ENCODE measurements at places on chromosomes 4 and X.

GRCh38 chrX:39484159-39485068 is 613.3 kb downstream of the BCOR start:
- DNase-seq = no peak

- DNase-seq = no peak
These were observed 24.7 kb downstream of the OFD1 start for GRCh38 chrX:13759152-13759718.

DNA sequence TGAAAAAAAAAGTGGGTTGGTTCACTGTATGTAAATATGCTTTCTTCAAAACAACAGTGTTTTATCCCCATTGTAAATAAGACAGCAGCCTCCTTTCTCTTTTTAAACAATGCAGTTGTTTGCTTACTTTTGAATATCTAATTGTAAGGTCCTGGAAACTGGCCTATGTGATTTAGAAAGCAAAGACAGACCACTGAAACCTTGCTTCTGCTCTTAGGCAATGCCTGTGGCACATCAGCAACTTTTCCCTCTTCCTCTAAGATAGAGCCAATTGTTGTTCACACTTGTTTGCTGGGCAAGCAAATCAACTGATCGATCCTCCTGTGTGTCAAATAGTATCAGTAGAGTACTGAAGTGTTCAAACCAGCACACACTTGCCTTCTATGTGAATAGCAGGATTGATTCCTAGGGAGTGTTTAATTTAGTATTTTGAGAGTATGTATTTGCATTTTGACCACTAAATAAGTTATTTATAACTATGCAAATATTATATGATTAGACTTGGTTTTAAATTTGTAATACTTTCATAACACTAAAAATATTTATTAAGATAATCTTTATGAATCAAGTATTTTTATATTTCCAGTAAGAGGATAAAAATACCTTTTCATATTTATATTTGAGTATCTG is 55.4 kb upstream of the GRPR start:
- DNase-seq = no peak

DNA sequence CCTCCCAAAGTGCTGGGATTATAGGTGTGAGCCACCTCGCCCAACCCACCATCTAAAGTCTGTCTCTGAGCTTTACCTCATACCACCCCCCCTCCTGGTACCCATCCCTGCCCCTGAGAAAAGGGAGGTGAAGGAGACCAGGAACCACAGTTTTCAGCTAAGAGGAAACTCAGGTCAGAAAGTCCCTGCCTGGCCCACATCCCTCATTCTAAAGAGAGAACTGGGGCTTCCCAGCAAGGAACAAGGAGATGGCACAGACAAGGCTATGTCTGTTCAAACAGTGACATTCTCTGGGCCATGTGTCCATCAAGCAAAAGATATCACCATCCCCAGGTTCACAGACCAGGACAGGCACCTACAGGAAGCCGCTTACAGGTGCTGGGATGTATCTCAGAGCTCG is 15.8 kb upstream of the CSF2RA start:
- DNase-seq = no peak

DNA sequence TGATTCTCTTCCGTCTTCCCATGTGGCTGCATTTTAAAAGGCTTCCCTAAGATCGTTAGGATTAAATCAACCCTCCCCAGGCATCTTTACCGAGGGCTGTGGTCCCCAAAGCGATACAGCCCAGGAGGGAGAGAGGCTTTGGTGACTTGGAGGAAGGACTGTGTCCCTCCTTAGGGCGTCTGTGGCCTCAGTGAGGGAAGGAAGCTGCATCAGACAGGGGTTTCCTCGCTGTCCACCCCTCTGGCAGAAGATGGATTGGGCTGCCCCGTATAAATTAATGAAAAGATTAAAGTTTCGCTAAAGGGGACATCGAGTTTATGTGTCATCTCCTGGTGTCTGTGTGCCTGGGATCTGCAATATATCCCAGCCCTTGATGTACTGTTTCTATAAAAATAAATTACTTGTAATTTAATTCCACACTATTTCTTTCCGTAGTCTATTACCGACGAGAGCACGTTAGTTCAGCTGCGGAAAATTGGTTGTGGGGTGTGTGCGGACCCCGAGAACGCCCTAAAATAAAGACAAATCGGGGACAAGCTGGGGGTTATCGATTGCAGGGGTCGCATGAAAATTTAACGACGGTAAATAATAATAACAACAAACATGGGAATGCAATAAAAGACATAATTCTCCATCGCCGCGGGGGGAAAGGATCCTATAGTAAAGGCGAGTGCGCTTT is 6.5 kb downstream of the SHOX start:
- no peak for DNase-seq

DNA sequence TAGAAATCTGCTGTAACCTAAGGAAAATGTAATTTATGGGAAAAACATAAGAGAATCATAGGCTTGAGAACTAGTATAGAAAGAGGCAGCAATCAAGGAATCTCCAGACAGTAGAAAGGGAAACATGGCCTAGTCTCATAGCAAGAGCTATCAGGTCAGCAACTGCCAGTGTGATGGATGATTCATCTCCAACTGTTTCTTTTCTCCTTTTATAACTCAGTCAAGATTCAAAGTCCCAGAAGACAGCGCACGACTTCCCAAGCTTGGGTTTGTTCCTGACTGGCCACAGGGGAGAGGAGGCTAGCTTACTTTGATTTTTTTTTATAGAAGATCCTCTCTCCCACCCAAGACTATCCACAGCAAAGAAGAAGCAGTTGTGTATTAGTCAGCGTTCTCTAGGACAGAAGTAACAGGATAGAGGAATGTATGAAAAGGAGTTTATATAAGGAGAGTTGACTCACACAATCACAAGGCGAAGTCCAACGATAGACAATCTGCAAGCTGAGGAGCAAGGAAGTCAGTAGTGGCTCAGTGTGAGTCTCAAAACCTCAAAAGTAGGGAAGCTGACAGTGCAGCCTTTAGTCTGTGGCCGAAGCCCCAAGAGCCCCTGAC is 181.5 kb downstream of the GC start:
- DNase-seq = no peak

GRCh38 chr4:152815078-152815477 is 35.3 kb downstream of the ARFIP1 start:
- no peak for DNase-seq

DNA sequence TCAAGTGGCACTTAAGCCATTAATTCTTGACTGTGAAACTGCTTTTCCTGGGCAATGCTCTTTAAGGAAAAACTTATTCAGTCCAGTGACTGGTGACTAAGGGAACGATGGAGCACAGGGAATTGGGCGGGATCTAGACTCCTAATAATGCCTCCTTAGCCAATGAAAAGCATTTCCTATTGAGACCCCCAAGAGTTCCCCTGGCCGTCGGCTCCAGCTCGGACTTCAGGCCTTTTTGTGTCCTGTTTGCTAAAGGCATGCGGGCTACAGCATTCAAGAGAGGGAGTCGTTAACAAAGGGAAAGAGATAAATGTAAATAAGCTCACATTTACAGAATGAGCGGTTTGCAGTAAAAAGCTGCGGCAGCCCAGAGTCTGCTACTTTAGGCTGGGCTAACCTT is at the start of gene LPAR4:
TSS of gene LPAR4 (plus strand) at position 232 of the 400 bp plus-strand sequence. CDS start 7,150 bp downstream, outside the sequence.
- DNase-seq = no peak

GRCh38 chrX:36913551-36913950 is 94.6 kb upstream of the FAM47C start:
- DNase-seq = no peak

DNA sequence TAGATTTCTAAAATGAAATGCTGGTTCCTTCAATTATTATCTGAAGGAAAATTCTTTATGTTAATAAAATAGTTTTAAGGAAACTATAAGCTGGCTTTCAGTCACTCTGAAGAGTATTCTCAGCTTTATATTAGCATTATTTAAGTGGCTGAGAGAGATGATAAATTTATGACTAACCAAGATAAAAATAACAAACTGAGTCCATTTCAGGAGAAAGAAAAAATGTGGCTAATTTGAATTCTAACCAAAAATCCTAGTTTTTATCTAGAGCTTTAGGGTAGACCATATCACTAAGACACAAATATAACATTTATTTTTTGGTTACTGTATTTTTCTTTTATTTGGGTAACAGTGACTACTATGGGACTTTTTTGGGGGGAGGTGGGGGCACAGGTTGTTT is 59.4 kb upstream of the NAP1L5 start:
- DNase-seq = no peak

- DNase-seq = no peak
These were observed 153.2 kb upstream of the RPL34 start for GRCh38 chr4:108466936-108467902.

DNA sequence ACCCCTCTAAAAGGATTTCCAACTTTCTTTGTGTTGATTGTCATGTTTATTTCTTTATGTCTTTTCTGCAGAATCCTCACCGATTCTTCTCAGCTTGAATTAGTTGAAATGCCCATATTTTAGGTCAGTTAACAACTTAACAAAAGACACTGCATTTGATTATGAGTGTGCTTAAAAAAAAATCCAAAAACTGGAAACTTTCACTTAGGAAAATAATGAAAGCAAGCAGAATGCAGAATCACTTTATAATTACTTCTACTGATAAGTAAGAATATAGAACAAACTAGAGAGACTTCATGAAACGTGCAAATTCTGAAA is 111.0 kb upstream of the PTPN13 start:
- no peak for DNase-seq

GRCh38 chr4:47915378-47915777 is 995 bp upstream of the NFXL1 start:
- no peak for DNase-seq

DNA sequence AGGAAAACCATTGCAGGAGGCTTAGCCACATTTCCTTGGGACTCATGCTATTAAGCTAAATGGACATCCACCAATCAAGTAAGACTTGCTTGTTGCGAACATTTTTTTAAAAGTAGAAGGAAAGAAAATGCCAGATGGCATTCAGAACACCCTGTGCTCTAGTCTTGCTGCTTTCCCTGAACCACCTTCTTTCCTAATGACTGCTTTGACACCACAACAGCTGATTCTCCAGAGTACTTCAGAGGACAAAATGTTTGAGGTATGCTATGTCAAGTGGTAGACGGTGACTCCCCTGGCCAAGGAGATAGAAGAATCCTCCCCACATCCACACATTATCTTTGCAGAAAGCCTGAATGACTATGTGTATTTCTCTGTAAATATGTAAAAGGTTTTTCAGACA is 65.4 kb downstream of the ANK2 start:
- no peak for DNase-seq

GRCh38 chrX:30620980-30621618 is 32.1 kb upstream of the GK start:
- DNase-seq = no peak

DNA sequence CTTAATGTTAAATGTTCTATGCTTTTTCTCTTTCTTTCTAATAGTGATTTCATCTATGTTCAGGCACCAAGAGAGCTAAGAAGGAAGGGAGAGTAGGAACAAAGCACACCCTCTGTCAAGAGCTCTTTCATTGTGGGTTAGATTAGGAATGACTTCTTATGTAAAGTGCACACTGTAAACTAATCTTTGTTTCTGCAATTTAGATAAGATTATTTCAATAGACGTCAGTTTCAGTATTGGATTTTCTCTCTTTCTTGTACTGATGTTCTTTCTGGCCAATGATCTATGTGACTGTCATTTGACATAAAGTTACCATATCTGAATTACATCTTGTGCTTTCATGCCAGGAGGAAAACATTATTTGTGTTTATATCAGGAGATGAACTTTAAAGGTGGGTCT is 48.2 kb downstream of the ATOH1 start:
- DNase-seq = no peak

- DNase-seq = no peak
These were observed 17.9 kb upstream of the OPN1LW start for GRCh38 chrX:154126101-154126500.

DNA sequence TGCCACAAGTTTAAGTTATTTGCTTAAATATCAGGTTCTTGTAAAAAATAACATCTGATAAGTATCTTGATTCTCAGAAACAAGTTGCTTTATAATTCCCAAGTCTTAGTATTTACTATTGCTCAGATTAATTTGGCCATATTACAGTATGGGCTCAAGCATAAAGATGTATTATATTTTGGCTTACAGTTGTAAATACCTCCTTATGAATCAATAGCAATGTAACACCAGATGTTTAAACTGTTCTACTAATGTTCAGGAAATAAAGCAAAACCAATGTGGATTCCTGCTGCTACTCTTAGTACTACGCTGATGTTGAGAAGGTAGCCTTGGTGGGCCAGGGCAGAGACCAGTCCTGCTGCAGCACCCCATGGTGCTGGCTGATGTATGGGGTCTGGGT is 102.7 kb downstream of the MGST2 start:
- DNase-seq = no peak

DNA sequence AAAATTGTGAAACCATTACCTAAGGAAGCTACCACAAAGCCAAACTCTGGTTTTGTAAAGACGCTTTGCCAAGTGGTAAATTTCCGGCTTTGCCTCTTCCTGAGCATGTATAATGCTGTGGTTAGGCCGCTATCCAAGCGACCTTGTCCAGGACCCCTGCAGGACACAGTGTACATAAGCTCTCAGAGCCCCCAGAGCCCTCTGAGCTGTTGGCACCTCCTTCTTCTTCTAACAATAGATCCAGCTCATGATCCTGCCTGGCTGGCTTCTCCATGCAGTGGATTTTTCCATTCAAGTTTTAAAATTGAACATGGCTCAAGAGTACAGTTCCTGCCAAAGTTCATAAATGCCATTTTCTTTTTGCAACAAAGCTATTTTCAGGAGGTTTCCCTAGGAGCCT is 326.7 kb downstream of the MAPK10 start:
- no peak for DNase-seq

- DNase-seq = no peak
These were observed 21.0 kb downstream of the MSX1 start for GRCh38 chr4:4880492-4880891.

- no peak for DNase-seq
These were observed 139.7 kb downstream of the FHIP1A start for GRCh38 chr4:151548708-151549107.

DNA sequence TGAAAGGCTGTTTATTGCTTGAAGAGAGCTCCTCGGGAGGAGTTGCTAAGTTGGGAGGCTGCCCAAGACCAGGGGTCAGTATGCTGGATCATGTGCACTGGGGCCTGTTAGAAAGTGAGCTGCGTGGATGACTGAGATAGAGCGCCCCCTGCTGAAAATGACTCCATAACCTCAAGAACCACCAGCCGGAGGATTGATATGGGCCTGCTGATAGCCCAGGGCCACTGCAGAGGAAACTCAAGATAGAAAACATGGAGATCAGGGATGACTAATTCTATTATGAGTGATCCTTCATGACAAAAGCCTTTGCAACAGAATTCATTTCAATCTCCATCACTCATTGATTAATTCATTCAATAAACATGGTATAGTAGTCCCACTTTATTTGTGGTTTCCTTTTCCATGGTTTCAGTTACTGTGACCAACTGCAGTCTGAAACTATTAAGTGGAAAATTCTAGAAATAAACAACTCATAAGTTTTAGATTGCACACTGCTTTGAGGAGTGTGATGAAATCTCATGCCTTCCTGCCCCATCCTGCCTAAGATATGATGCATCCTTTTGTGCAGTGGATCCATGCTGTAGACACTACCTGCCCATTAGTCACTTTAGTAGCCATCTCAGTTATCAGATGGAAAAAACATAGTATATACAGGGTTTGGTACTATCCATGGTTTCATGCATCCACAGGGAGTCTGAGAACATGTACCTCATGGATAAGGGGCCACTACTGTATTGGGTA is 126.7 kb upstream of the MBNL3 start:
- no peak for DNase-seq

Measured in cerebellar nuclear complex (tissue), 1 donor.